ENCODE measurements at places on chromosomes 1 and 21. TPM values are rescaled to one million over a fixed set of nuclear protein-coding genes. Genes with fewer than 3 reads are reported as not detected.

Gene PTAFR
- 2.7 TPM for total RNA-seq

GRCh38 chr1:151980287-151981177 is 13.1 kb downstream of the S100A10 start:
- no peak for DNase-seq

Gene OR2AK2
- not detected for total RNA-seq

GRCh38 chr1:60255565-60255964 is 182.0 kb upstream of the C1orf87 start:
- DNase-seq = no peak

Gene SLC30A7
- 15.6 TPM for total RNA-seq

DNA sequence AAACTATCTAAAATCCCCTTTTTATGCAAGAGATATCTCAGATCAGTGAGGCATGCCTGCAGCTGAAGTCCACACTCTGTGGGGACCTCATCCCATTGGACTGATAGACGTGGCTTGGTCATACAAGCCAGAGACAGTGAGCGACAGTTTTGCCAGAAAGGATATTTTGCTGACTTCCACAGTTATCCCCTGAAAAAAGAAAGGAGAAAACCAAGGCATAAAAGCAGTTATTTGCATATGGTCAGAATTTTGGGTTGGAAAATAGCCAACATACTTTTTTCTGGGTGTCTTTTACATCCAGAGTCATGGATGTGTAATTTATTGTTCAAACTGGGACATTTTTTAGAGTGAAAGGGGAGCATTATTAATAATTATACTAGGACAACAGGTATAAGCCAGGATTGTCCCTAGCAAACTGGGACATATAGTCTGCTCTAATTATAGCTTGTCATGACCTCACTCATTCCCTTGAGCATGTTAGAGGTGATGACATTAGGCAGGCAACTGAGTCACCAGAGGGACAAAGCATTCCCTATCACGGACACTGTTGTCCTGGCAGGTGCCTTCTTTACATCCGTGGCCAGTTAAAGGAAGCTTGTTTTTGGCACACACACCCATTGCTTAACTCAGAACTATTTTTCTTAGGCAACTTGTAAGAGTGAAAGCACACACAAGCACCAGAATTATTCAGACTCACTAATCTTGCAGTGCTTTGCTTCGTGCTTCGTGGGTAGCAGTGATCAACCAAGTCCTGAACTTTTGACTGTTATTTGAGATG is 65.5 kb downstream of the PRRX1 start:
- DNase-seq = no peak

DNA sequence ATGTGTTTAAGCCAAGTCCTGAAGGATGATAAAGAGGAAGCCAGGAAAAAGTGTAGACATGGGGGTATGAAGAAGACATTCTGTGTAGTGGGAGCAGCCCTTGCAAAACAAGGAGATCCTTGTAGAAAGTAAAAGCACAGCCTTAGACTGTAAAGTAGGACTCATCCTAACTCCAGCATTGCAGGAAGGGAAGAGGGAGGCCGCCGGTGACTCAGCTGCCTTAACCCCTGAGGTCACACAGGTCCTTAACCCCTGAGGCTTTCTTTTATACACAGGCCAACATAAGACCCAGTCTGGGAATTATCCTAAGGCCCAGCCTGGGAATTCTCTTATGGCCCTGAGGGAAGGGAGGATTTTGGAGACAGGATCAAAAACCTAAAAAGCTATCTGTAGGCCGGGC is 18.0 kb downstream of the PGM1 start:
- no peak for DNase-seq

GRCh38 chr1:47477595-47478080 is 39.8 kb downstream of the FOXD2 start:
- no peak for DNase-seq

DNA sequence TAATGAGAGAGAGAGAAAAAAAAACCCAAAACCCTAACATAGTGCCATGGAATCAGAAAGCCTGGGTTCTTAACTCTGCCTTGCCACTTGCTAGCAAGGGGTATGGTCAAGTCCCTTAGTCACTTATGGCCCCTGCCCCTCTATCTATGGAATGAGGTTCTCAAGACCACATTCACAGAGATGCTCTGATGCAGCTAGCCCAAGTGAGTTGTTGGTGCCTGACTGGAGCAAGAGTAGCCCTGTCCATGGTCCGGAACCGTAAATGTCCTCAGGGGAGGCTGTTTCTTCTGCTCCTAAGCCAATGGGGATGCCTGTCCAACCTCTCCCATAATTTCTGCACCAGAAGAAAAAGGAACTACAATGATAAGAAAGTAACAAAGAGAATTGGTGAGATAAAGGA is 56.8 kb downstream of the CSMD2 start:
- no peak for DNase-seq

- DNase-seq = no peak
Measured at GRCh38 chr1:35215346-35215745, 22.4 kb upstream of the SFPQ start.

Gene MUTYH
- 17.4 TPM for total RNA-seq

DNA sequence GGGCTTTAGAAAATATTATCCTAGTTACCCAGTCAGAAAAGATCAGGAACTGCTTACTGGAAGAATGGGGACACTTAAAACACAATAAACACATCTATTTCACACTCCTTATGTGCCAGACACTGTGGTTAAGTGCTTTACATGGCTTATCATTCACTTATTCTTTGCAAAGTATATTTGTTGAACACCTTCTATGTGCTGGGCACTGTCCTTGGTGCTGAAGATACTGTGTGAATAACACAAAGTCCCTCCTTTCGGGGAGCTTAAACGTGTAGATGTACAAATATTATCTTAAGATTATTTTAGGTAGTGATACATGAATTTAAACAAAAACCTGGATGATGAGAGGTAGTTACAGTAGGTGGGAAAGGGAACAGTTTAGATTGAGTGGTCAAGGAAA is 169.3 kb downstream of the ST6GALNAC5 start:
- no peak for DNase-seq

GRCh38 chr1:100785470-100786052 is 66.0 kb downstream of the VCAM1 start:
- DNase-seq = no peak

DNA sequence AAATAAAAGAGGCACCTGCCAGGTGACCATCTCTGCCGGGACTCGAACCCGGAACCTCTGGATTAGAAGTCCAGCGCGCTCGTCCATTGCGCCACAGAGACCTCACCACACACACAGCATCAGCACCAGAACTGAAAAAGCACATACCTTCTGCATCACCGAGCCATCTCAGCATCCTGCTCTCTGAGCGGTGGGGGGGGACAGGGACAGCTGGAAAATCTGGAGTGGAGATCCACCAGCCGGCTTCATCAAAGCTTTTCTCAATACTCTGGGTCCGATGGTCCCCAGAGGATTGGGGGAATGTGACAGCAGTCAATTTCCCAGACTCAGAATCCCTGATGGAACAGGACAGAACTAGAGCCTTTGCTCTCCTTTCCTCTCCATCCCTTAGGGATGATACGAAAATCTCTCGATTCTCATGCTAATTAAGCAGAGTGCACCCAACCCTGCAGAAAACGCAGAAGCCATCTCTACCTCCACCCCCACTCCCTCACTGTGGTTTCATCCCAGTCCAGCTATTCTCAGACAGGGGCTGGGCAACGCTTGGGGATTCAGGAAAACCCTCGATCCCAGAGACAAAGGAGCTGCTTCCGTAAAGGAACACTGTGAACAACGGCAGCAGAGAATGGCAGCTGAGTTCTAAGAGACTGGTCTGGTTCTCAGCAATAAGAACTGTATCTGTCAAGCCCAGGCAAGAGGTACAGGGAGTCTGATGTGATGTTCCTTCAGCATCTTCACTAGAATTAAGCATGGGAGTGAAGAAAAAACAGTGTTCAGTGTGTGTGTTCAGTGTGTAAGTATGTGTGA is 29.6 kb upstream of the CADM3 start:
- no peak for DNase-seq

GRCh38 chr1:75539230-75540116 is 71.4 kb downstream of the SLC44A5 start:
- peak; percentile 89 for DNase-seq

DNA sequence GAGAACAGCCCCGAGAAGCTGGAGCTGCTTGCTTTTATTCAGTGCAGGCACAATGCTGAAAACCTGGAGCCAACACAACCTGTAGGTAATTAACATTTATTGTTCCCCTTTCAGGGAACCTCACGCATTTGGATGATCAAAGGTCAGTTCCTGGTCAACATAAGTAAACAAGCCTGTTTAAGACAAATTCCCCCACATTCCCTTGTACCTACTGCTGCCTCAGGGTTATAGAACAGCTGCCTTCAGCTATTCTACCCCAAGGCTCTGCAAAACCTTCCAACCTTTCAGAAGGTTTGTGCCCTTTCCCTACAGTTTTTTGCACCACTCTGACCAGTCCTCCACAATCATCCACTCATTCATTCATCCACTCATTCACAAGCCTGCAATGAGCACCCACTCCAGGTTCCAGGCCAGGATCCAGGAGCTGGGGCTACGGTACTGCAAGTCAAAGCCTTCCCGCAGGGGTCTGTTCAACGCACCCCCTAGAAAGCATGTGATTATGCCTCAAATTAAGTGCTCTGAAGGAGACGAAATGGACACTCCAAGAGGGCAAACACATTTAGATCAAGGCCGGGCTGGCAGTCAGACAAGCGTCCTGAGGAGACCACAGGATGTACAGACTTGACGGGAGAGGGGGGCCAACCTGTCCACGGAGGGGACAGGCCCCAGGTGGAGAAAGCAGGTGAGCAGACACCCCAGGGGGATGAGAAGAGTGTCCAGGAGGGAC is 683.9 kb downstream of the MATN1 start:
- DNase-seq = no peak

Gene LENEP
- total RNA-seq = not detected

Gene HHIPL2
- total RNA-seq = not detected

- no peak for DNase-seq
Measured at GRCh38 chr1:196960854-196961253, 16.5 kb upstream of the CFHR5 start.
